ENCODE measurements at places on chromosomes 7 and 10.

GRCh38 chr7:513521-514166, 6.0 kb downstream of the PDGFA start:
- no peak for DNase-seq

DNA sequence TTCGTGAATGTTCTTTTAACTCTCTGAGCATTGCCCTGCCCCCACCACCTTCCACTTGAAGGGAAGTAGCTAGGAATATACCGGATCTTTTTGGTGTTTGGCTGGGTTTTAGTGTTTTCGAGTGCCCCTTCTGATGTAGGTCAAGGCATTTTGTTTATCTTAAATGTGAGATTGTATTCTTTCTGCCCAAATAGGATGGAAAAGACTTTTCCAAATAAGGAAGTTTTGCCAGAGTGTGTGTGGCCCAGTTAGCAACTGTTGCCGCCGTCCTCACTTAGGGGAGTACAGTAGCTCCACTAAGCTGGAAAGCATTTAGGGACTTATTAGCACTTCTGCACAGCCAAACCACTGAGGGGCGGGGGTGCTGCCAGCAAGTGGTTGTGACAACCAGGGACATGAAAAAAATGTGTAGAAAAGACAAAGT, 29.8 kb upstream of the VCL start:
- peak; percentile 19 for DNase-seq

- DNase-seq: no peak
Measured at GRCh38 chr7:141990011-141990725, 5.5 kb upstream of the MGAM start.

GRCh38 chr7:100544386-100544785, 5.4 kb downstream of the AGFG2 start:
- DNase-seq: no peak

DNA sequence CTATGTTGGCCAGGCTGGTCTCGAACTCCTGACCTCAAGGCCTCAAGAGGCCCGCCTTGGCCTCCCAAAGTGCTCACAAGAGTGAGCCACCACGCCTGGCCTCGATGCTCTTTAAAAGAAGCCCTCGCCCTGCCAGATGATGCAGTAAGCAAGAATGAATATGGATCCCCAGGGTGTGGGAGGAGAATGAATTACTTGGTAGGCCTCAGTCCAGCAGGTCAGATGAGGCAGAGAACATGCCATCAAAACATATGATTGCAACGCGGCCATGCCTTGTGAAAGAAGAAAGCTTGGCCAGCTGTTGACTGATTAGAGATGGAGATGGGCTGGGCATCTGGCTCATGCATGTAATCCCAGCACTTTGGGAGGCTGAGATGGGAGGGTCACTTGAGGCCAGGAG, 68.7 kb downstream of the CAMK1D start:
- DNase-seq: no peak

DNA sequence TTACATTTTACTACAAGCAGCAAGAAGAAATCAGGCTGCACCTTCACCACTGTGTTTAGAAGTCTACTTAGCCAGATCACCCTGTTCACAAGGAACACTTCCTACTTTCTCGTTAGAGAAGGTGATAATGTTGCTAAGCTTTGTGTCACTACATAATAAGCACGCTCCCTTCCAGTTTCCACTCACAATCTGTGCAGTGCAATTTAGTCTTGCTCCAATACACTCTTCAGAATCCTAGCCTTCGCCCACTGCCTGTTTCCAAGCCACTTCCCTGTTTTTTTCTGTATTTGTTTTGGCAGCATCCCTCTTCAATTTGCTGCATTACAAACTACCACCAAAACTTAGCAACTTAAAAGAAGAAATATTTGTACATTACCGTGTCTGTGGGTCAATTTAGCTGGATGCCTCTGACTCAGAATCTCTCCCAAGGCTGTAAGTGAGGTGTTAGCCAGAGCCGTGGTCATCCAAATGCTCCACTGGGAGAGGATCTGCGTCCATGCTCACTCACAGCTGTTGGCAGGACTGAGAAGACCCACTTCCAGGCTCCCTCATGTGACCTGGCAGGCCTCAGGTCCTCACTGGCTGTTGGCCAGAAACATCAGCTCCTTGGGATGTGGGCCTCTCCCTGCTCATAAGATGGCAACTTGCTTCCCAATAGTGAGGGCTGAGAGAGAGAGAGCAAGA, 110.4 kb downstream of the PON1 start:
- no peak for DNase-seq

DNA sequence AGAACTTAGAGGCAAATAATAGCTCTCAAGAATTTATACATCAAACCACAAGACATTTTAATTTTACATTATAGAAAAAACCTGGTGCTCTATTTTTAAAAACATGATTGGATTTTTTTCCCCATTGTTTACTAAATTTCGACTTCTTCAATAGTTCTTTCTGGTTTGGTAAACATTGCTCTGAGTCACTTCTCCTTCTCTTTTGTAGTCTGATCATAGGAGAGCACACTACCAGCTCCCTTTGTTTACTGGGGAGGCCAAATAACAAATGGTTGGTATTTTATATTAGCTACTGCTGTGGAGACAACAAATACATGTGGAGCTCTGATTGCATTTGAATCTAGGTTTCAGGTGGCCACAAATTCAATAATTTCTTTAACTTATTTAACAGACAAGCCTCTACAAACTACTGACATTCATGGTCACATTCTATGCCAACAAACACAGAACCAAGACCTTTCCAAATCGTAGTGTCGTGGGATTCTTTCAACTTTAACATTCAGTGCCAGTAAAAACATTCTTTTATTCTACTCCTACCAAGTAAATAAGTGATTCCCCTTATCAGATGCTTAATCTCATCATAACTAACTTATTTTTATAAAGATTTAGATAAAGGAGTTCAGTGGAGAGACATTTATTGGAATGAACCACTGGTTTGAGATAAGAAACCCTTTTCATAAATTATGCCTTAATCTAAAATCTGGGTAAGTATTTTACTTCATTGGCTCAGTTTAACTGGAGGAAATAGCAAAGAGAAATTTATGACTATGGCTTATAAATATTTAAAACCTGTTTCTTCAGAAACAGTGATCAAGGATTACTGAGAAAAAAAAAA, 17.7 kb upstream of the FXYD4 start:
- DNase-seq: no peak

- no peak for DNase-seq
Measured at GRCh38 chr10:18364987-18365775, 225.0 kb downstream of the CACNB2 start.

GRCh38 chr7:46029111-46029704, 108.1 kb upstream of the IGFBP3 start:
- DNase-seq: no peak

- no peak for DNase-seq
Measured at GRCh38 chr7:94442639-94443038, 47.9 kb downstream of the COL1A2 start.

GRCh38 chr7:22394739-22395138, 37.8 kb upstream of the RAPGEF5 start:
- DNase-seq: no peak

- DNase-seq: no peak
Measured at GRCh38 chr7:101237206-101238067, at the start of gene CLDN15. Gene CLDN15, minus strand, starts transcription at chr7:101237802. Its CDS starts 221 bp downstream, at chr7:101237581.

GRCh38 chr7:68180761-68181160, 1184.1 kb downstream of the TYW1 start:
- no peak for DNase-seq

Measured in stimulated activated CD8-positive, alpha-beta memory T cell treated with anti-CD3 and anti-CD28 coated beads, Interleukin-7, amount 100 ng/mL, for 4 hours (primary cell).